ENCODE measurements at places on chromosomes 13 and 19.

- DNase-seq, result no peak
Measured at GRCh38 chr19:41521931-41522555, 53.9 kb upstream of the CEACAM21 start.

DNA sequence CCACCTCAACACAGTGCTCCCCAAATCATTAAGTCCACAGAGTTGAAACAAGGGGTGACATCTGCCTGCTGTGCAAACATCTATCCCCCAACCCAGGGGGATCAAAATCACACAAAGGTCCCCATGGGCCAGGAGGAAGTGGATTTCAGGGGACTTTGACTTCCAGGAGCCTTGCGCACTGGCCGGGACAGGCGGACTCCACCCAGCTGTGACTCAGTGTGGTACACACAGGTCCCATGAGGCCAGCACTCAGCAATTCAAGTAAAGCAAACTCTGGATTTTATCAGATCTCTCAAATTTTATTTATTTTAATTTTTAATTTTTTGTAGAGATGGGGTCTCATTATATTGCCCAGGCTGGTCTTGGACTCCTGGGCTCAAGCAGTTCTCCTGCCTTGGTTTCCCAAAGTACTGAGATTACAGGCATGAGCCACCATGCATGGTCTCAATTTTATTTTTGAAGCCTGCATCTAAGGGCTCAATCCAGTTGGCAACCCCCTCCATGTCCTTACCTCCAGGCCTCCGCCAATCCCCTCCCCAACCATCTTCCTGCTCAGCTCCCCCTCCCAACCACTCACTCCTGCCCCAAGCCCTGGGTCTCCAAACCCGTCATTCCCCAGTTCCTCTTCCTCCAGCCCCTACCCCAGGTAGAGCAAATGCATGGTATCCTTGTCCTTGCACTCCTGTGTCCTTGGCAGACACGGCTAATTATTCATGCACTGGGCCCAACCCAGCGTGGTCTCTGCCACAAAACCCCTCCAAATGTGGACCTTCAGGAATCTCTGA is 18.2 kb downstream of the ARHGAP33 start:
- no peak for DNase-seq

- no peak for DNase-seq
Measured at GRCh38 chr19:40388481-40388880, 1.5 kb downstream of the HIPK4 start.

DNA sequence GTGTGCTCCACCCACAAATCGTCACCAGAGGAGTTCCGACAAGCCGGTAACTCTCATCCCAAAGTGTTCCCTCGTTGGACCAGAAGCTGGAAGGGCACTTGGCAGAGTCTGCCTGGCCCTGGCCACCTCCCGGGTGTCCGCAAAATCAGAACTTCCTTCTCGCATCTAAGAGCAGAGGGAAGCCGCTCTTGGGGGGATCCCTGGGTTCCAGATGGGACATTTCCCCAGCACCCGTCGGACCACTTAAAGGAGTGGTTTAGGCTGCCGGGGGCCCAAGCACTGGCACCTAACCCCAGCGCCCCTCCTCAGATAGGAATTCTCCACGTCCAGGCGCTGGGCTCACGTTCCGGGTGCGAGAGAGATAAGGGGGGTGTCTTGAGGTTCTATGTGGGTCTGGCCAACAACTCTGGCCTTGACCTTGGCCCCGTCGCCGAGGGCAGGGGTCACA is 857 bp upstream of the MAP2K7 start:
- no peak for DNase-seq

DNA sequence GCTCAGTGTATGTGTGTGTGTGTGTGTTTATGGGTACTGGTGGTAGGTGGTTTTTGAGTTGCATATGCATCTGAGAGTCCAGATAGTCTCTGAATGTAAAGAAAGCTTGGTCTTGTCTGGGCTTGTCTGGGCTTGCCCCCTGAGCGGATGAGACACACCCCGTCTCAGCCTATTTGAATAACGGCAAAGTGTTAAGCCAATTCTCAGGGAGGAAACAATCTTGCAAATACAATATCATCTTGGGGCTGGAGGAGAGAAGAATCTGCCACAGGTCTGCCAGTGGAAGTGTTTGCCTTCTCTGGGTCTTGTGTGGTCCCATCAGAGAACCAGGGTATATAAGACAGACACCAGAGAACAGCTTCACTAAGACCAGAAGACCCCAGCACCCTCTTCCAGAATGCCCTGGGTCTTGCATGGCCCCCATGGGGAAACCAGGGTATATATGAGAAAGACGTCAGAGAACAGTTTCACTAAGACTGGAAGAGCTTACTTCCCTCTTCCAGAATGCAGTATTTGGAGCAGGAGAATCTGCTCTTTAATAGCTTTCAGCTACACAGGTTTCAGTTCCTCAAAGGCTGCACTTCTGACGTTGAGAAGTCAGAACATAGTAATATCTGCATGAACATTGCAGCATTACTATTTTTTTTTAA is 13.3 kb downstream of the CD70 start:
- no peak for DNase-seq

DNA sequence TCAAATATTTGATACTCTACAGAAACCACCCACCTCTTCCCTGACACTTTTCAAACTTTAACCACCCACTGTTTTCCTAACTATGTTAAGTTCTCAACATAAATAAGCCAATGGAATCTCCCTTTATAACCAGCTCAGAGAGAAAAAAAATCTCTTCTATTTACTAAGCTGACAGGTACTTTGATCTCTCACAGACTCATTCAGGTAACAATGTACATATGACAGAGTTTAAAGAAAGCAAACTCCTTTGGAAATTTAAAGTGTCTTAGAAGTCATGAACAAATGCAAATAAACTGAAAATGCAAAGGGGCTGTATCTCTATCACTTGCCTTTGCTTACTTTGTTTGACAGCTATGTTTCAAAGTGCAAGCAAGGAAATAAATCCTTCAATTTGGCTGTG is 109.3 kb downstream of the KLF12 start:
- DNase-seq, result no peak

DNA sequence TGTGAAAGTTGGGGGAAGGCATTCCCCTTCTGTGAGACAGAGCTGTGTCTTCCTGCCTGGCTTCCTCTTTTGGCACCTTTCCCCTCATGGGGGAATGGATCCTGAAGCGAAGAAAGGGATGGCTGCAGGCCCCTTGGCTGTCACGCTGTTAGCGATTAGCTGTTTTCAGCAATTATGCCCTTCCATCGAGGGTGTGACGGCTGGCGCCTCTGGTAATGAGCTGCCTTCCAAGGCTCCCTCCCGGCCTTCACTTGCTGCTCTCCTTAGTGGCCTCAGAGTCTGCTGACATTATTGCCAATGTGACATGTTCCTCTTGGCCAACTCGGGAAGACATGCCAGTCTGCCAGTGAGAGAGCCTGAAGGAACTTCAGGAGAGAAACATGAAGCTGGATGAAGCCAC is 162.1 kb downstream of the ZIC5 start:
- no peak for DNase-seq

DNA sequence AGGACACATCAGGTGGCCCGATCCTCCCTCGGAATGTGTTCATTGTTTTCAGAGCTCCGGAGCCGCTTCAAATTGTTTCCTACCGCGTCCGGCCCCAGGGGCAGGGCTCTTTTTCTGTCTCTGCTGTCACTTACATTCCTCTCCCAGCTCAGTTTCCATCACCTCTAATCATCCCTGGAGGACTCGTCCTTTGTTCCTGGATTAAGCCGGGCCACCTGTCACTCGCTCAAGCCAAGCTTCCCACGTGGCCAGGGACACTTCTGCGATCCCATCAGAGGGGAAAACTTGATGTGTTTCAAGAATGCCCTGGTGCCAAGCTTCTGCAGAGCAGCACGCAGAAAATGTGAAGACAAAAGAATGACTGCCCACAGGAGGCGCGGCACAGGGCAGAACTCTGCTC is 13.5 kb downstream of the IL17D start:
- DNase-seq, result no peak

DNA sequence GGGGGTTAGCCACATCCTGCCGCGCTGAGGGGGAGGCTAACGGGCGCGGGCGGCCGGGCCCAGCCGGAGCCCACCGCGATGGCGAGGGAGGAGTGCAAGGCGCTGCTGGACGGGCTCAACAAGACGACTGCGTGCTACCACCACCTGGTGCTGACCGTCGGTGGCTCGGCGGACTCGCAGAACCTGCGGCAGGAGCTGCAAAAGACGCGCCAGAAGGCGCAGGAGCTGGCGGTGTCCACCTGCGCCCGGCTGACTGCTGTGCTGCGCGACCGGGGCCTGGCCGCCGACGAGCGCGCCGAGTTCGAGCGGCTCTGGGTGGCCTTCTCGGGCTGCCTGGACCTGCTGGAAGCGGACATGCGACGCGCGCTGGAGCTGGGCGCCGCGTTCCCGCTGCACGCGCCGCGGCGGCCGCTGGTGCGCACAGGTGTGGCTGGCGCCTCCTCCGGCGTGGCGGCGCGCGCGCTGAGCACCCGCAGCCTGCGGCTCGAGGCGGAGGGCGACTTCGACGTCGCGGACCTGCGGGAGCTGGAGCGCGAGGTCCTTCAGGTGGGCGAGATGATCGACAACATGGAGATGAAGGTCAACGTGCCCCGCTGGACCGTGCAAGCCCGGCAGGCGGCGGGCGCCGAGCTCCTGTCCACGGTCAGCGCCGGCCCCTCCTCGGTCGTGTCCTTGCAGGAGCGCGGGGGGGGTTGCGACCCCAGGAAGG is 692 bp downstream of the RGS9BP start:
- no peak for DNase-seq

DNA sequence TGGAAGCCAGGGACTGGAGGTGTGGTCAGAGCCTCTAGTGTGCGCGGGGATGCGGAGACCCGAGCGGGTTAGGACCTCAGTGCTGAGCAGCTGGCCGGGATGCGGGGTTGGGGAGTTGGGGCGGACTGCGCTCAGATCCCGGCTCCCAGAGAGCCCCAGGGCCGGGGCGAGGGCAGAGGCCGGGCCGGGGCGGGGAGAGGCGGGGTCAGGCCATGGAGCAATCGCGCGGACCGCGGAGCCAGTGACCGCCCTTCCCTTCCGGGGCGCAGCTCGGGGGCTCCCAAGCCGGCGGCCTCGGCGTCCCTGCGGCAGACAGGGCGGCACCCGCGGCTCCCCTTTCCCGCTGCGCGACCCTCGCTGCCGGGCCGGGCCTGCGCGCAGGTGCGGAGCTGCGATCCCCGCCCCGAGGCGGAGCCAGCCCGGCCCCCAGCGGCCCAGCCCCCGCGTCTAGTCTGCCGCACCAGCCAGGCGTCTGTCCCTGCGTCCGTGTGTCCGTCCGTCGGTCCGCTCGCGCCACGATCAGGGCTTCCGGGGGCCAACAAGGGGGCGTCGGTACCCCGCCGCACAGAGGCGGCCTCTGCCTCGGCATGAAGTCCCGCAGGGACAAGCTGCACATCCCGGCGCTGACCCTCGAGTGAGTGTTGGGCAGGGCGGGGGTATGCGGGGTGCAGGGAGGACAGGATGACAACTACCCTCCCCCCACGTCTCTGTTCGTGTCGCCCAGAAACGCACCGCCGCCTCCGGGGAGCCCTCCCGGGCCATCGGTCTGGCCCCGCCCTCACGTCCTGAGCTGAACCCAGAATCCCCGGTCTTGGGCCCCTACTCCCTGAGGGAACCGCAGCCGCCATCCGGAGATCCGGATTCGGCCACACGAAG is 12.4 kb downstream of the MAST3 start:
- no peak for DNase-seq

GRCh38 chr13:91086936-91087716 is 260.4 kb upstream of the MIR17HG start:
- no peak for DNase-seq

DNA sequence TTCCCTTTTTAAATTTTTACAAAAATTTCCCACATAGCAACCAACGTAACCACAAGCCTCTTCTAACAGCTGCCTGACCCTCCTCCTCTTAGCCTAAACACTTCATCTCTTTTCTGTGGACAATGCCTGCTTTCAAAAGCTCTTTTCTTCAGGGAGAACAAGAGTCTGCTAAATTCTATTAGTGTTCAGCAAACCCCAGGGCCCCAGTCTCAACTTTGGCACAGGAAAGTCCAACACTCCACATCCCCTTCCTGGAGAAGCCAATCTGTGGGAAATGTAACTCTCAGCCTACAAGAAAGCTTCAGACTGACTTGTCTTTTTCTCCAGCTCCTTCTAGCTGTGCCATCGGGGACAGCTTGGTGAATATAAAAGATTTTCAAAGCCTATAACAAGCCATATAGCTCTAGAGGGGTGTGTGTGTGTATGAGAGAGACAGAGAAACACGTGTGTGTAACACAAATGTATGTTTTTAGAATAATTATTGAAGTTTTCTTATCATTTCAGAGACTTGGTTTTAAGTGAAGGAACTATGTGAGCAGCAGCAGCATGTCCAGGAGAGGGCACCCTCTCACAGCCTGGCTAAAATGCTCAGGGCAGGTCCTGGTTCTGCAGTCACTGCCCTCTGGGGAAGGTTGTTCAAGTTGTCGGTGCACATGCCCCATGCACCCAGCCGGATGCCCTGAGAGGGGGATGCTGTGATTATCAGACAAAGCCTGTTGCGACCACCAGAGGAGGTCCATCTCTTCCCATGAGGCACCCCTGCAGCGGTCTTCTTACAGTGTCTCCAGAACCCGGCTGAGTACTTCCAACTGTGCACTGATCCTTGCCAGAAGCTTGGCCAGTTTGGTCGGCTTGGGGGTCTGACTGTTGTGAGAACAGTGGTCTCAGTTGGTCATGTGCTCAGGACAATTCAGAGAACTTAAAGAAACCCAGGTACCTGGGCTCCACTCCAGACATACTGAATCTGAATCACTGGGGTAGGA is 34.4 kb downstream of the CCDC70 start:
- peak; percentile 26 for DNase-seq

DNA sequence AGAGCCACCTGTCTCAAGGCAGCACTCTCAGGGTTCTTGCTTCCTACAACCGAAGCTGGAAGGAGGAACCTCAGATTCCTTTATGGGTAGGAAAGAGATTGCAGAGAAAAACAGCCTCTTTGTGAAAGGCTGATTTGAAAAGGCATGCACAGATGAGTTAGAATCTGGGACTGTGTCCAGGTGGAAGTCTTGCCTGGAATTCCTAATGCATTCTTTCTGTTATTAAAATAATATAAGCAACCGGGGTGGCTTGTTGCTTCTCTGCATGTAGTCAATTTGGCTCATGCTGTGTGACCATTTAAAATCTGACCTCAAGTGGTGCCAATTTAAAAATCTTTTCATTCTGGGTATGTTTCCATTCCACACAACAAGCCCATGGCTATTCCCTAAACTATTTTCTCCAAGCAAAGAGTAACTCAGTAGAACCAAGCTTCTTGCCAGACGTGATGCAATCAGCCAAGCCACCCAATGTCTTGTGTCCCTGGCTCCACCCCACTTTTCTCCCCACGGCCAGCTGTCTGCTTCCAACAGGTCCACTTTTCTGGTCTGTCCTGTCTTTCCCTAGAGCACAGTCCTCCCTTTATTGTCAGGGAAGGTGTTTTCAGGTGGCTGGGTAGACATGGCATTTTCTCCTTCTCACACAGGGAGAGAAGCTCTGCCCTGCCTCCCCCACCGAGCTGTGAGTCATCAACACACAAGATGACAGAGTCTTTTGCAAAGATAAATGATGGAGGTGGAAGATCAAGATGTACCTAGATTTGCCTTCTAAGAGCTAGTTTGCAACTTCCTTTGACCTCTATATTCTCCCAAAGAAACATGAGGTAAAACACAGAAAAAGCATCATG is 394.3 kb downstream of the FOXO1 start:
- peak; percentile 71 for DNase-seq

GRCh38 chr13:44218501-44219240 is 155.0 kb upstream of the SERP2 start:
- no peak for DNase-seq
